Nephron progenitor cell (in vitro differentiated cells): ENCODE measurements at places on chromosomes 12 and 14.

DNA sequence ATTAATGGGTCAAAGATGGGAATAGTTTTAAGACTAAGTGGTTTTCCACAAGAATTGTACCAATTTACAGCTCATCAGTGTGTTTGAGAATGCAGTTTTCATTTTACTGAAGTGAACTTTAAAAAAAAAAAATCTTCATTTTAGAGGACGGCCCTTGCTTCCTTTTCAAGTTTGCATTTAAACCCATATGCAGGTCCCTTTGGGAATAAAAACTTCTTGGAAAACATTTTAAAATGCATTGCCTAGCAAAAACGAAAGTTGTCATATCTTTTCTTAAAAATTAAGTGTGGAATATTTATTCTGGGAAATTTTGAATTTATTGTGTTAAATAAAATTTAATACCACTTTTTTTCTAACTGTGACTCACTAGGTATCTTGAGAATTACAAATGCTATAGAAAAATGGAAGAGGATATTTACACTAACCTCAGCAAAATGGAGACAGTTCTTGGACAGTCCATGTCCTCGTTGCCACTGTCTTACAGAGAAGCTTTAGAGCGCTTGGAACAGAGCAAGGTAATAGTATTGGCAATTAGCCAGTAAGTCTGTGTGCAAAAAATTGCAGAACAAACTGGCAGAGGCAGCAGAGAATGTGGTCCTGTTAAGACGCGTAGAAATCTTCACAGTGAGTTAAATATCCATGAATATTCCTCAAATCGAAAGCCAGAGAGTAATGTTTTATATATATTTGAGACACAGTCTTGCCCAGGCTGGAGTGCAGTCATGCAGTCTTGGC is 209.7 kb downstream of the SYNE2 start:
- DNase-seq = no peak

DNA sequence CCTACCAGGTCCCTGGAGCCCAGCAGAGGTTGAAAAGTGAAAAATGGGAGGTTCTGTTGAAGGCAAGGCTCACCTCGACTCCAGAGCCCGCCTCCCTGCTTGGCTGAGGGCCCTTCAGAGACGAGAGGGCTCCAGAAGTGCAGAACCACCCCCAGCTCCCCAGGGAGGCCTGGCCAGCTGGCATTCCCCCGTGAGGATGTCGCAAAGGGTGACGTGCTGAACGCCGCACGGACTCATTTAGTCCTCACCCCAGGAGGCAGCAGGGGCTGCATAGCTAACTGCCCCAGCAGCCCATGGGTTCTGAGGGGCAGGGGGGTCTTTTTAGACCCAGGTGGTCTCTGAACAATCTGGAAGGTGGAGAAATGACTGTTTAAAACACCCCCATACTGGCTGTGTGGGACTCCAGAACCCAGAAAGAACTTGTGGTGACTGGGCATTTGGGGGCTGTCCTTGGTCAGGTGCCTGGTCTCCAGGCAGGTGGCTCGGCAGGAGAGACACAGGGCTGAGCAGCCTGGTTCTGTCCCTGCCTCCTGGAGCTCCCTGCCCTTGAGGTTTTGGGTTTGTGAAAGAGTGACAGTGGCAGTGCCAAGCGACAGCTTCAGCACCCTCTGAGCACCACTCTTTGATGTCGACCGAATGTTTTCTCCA is 32.0 kb downstream of the ANAPC7 start:
- DNase-seq = no peak

- no peak for DNase-seq
Measured at GRCh38 chr12:65596514-65597091, 227.7 kb upstream of the HMGA2 start.

- no peak for DNase-seq
Measured at GRCh38 chr12:3242199-3242863, 165.2 kb downstream of the TSPAN9 start.

DNA sequence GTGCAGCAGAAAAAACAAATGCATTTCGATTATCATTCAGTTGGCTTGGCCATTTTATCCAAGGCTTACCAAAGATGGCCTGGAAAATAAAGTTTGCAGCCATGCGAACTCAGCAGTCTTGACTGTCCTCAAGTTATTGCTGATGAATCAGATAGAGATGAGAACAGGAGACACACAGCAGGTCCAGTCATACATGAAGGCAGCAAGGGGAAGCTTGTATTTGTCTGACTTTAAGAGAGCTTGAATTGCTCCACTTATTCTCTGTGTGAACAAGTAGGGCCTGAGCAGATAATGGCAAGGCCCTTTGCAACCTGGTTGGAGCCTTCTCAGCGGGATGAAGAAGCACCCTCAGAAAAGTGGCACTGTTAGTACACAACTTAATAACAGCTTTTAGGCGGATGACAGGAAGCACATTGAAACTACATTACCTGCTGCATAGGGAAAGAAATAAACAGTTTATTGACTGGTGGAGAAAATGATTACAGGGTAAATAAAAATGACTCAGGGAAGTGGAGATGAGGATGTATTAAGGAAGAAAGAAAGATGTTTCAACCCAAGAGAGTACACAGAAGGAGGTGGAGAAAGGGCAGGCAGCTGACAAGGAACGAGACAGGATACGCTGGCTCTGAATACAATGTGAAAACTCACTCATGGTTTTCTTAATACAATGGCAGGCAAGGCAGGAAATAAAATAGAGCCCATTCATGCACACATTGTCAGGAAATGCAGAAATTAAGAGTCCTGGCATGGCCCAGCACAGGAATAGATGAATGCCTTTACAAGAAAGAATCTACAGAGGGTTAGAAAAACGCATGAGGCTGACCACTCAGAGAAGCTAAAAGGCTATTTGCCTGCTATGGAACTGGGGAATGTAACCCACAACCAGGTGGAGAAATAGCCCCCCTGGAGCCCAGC is 128.4 kb downstream of the GALC start:
- DNase-seq = no peak

DNA sequence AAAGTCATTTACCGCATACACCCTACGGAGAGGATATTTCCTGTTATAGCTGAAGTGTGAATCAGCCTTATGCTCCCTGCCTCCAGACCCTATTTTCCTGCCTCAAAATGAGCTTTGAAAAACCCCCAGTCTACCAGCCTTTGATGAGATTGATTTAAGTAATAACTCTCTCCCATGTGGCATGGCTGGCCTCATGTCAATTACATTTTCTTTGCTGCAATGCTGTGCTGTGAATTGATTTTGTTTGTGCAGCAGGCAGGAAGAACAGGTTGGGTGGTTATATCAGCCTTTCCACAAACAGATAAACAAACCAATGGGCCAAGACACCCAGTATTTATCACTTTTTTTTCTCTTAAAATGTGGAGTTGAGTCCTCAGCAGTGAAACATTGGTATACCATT is 1105.5 kb upstream of the TMEM132C start:
- no peak for DNase-seq

DNA sequence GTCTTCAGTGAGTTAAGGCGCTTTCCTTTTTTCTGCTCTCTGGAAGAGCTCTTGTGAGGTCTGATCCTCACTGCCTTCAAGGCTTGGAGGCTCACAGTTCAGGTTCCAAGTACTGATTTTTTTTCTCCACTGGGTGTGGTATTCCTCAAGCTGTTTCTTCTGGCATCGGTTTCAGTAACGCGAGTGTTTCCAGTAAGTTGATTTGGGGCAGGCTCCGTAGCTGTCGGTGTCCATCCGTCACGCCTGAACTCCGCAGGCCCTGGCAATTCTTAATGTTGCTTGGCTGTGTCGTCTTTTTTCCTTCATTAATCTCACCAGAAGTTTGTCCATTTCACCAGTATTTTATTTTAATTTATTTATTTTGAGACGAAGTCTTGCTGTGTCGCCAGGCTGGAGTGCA is 30.6 kb downstream of the LRCOL1 start:
- no peak for DNase-seq

GRCh38 chr14:61034416-61035120 is 53.5 kb downstream of the SLC38A6 start:
- no peak for DNase-seq

DNA sequence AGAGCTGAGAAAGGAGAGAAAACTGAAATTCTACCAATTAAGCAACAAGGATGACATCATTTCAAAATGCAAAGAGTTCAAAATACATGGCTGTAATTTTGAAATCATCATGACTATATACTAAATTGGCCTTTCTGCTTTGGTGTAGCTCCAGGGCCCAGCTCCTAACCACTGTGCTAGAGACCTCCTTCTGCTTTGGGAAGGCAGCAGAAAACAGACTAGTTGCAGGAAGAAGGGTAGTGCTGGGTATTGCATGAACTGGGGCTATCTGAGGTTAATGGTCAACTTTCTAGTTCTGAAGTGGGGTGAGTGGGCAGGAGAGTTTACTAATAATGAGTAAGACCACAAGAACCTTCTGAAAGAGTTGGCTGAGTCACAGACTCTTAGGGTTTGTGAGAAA is 66.2 kb downstream of the PTGER2 start:
- DNase-seq = no peak

- DNase-seq = no peak
Measured at GRCh38 chr12:19203539-19204506, 74.3 kb downstream of the PLEKHA5 start.

GRCh38 chr14:68937471-68938270 is 41.4 kb downstream of the ACTN1 start:
- no peak for DNase-seq

DNA sequence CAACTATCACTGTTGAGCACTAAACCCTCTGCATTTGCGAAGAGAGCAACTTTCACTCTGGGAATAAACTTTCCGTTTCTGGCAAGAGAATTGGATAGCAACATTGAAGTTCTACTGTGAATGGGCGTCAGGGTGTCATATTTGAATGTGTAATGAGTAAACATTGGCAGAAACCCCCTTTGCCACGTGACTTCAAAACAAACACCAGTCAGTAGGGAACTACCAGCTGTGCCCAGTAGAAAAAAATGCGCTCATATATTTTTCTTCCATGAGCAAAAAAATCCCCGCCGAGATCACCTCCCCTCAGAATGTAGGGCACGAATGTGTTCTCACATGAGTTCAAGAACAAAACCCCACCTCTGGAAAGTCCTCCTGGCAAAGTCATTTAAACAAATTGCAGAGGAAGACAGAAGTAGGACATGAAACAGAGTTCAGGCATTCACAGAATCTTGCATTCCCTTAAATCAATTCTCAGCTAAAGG is 80.6 kb downstream of the BTG1 start:
- no peak for DNase-seq

- no peak for DNase-seq
Measured at GRCh38 chr14:44803239-44803905, 158.4 kb downstream of the KLHL28 start.

DNA sequence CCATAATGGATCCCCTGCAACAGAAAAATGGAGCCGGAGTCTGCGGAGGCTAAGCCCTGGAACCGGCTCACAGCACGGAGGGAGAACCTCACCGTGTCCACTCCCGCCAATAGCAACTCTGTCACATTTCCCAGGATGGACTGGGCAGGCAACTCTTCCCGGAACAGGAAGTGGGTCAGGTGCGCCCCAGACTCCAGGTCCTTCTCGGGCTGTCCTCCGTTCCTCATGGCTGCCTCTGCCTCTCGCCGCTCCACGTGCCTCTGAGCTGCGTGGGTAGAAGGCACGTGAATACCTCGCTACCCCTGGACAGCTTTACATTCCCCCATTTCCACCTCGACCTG is 2.2 kb downstream of the CYP27B1 start:
- DNase-seq = no peak

DNA sequence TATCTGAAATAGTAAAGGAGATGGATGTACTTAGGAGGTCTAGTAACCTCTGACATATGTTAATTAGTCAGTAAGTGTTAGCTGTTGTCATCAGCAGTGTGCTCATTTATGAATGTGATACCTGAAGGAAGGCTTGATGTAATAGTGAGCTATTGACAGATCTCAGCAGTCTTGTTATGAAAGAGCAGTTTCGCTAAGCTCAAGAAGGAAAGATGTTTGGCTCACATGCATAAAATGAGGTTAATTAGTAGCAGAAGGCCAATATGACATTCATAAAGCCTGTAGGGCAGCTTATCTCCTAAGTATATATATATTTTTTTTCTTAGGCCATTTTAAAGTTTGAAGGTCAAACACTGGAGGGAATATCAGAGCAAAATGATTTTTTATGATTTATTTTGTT is 2.8 kb downstream of the FAM234B start:
- no peak for DNase-seq

- no peak for DNase-seq
Measured at GRCh38 chr12:112482733-112483132, 64.0 kb downstream of the PTPN11 start.

DNA sequence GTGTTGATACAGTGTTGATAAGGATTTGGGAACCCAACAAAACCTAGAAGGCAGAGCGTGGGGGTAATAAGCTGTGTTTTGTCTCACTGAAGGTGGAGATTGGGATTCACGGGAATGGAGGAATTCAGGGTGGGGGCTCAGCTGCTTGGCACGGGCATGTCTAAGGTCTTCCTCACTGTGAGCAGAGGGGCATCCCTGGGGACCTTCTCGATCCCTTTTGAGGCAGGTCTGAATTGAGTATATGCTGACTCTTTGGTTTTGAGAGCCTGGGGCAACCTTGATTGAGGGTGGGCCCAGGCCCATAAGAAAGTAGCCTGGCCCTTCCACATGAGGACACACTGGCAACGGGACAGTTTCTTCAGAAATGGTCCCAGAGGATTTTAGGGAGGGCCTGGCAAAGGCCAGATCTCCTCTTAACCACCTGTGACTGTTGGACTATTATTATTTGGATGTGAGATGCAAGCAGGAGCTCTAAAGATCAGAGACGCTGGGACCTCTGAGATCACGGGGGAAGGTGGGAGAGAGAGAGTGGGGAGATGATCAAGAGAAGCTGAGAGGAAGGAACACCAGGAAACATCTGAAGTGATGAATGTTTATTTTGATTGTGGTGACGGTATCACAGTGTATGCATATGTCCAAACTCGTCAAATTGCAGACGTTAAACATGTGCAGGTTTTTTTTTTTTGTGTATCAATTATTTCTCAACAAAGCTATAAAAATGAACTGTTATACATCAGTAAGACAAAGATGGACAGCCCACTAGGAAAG is 48.4 kb downstream of the SMIM41 start:
- no peak for DNase-seq
